ENCODE measurements at places on chromosomes 6 and 20. TPM values are rescaled to one million over a fixed set of nuclear protein-coding genes. Genes with fewer than 3 reads are reported as not detected.

- no peak for DNase-seq
Observed at GRCh38 chr6:127950566-127951145, 49.8 kb upstream of the THEMIS start.

GRCh38 chr6:137001299-137001976 lies 43.3 kb downstream of the IL20RA start:
- no peak for DNase-seq

GRCh38 chr6:26495281-26495680 lies 4.8 kb upstream of the BTN1A1 start:
- no peak for DNase-seq

DNA sequence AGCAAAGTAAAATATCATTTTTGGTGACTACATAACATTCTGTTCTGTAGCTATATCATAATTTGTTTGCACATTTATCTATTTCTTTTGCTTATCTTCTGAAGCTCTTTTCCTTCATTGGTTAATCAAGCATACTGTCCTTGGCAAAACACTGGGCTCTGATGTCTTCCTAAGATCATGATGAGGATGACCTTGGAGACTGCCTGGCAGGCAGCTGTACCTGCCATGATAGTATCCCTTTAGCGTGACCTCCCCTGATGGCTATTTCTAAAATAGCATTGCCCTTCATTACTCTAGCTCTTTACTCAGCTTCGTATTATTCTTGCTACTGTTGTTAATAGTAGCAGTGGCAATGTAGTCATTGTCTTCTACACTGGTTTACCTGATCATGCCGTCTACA lies 46.0 kb upstream of the ELOVL5 start:
- no peak for DNase-seq

DNA sequence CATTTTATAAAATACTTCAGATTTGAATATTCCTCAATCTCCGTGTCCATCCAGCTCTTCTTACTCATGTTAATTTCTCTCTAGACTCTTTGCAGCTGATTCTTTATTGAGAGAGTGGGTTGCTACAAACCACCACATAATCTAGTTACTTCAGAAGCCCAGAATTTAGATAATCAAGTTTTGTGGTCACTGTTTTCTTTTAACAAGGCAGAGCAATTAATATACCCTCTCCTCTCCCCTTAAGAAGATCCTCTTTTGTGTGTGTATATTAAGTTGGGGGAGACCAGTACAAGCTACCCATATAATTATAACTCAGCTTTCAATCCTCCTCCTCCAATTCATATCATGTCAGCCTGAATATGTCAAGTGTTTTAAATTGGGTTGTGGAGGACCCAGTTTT lies 95.1 kb downstream of the IRAK1BP1 start:
- DNase-seq, result no peak

DNA sequence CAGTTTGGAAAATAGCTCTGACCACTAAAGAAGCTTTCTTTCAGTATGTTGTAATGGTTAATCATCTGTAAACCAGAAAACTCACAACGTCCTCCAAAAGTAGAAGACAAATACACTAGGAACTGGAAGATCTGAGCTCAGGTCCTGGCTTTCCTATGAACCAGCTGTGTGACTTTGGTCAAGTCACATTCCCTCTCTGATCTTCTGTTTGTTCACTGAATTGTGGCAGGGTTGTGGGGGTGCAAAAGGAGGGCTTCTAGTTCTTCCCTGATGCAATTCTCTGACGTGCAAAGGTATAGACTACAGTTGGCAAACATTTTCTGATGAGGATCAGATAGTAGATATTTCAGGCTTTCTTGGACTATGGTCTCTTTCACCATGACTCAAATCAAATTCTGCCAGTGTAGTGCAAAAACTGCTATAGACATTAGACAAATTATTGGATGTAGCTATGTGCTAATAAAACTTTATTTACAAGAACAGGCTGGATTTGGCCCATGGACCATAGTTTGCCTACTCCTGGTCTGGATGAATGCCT lies 44.9 kb downstream of the ATXN1 start:
- no peak for DNase-seq

GRCh38 chr6:132412656-132413498 lies 11.6 kb upstream of the MOXD1 start:
- no peak for DNase-seq

- no peak for DNase-seq
Observed at GRCh38 chr6:3438190-3439167, 18.4 kb downstream of the SLC22A23 start.

DNA sequence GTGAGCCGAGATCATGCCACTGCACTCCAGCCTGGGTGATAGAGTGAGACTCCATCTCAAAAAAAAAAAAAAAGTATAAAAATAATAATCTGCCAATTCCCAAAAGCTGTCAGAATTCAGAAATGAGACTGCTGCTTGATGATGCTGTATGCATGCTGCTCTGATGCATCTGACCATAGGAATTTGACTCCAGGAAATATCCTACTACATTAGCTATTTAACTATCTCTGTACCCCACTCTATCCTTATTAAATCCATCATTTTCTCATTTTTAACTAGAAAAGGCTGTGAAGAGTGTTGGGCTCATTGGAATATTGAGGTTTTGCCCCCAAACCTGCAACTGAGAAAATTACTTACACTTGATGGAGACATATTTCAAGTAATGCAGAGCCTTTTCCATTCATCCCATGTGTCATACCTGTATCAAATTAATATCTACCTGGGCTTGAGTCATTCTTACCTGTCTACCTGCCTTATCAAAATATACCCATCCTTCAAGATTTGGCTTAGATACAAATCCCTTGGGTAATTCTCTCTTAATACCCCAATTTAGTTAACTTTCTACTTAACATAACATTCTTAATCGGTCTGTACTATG lies 135.2 kb upstream of the PREP start:
- DNase-seq, result no peak

- no peak for DNase-seq
Observed at GRCh38 chr6:167407239-167408064, 82.6 kb downstream of the TTLL2 start.

MEI4 gene
- not detected for total RNA-seq

KIF13A gene
- total RNA-seq, result 49.7 TPM

PGK2 gene
- not detected for total RNA-seq

CLPSL2 gene
- total RNA-seq, result not detected

SNTA1 gene
- total RNA-seq, result 22.3 TPM

HLA-DQA2 gene
- total RNA-seq, result not detected

NMBR gene
- not detected for total RNA-seq

Data from chondrocyte (in vitro differentiated cells).